ENCODE measurements at places on chromosomes 1 and 21.

DNA sequence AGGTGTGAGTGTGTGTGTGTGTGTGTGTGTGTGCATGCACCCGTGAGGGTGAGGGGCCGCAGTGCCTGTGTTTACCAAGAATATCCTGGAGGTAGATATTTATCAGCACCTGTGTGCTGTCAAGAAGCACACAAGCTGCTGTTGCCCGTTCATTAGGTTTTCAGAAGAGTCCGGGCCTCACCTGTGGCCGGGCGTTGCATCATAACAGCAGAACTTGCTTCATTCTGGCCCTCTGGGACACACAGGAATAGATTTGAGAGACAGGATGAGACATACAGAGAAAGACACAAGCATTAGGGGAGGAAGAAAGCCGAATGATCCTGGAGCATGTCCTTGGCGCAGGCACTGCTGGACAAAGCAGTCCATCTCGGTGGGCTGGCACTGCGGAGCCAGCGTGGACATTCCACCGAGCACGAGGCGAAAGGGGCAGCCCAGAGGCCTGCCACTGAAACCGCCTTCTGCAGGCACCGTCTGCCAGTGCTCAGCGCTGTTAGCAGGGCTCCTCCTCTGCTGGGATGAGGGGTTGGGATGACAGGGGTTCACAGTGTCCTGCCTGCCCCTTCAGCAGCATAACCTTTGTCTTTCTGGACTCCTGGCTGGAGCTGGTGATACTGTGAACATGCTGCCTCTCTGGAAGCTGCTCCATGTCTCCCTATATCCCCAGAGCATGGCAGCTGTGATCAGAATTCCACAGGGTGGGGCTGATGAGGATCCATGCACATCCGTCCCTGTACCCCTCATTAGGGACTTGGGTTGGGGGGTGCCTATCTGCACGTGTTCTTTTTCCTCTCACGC lies 81.1 kb downstream of the PEX14 start:
- DNase-seq: no peak

GRCh38 chr1:1069711-1070676 lies 4.1 kb downstream of the RNF223 start:
- peak; percentile 86 for DNase-seq

DNA sequence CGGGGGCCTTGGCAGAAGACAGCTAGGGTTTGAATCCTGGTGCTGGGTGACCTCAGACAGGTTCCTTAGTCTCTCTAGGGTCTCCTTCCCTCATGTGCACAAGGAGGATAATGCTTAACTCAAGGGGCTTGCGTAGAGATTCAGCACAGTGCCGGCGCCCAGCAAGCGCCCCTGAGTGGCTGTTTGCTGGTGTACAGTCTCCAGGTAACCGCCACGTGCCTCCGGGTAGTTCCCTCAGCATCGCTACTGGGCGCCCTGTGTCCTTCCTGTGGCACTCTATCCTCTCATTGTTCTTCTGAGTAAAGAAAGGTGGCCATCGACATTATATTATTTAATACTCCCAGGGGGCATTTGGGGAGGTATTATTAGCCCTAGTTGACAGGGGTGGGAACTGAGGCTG lies 80.9 kb downstream of the NENF start:
- no peak for DNase-seq

DNA sequence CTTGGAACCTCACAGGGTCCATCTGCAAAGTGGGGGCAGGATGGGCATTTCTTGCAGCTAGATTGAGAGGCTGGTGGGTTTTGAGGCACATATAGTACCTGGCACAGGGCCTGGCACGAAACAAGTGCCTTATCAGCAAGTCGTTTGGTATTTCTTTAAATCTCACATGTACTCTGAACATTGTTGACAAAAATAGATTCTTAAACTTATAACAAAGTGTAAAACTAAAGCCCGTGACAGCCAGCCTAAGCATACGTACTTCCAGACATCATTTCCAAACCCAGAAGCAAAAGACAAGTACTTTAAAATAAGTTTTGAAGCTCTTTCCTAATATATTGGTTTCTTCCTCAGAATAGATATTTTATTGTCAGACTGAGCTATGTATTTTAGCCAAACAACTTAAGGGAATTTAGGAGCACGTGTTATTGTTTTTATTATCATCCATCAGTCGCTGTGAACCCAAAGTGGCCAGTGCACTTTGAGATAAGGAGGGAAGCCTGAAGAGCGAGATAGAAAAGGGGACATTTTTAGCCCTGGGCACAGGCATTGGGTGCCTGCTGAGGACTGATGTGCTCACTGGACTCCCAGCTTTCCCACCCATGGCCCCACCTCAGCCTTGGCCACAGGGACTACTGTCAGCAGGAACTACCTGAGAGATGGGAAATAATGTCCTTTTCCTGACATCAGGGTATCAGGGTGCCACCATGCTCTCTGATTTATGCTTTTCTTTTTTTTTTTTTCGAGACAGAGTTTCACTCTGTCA lies 3.0 kb downstream of the FBLIM1 start:
- DNase-seq: no peak

DNA sequence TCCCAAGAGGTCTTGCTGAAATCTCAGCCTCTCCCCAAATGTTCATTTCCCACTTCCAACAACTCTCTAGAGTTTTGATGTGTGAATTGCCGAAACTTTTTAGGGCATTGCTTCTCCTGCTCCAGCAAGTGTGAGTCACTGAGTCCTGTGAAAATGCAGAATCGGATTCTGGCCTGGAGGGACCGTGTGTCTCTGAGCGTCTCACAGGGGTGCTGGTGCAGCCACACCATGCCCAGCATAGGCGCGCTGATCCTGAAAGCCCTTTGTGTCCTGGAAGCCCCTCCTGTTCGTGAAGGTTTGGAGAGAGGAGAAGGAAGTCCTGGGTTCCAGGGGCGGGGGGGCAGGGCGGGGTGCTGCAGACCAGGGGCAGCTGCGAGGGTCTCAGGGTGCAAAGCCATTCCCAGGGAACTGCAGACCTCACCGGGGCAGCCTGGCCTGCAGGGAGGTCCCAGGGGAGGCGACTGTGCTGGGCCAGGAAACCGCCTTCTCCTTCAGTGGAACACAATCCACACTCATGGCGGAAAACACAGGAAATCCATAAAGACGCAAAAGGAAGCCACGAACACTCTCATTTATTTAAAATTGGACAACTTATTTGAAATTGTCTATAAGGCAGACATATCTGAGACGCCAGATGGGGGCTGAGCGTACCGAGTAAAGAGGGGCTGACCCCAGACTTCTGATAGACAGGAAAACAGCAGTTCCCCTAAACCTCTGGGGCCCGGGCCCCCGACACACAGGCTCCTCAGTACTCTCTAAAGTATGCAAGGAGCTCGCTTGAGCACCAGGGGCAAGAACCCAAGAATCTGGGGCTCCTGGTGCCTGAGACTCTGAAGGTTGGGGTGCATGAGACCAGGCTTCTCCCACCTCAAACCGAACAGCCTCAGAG lies 43.5 kb upstream of the ADARB1 start:
- no peak for DNase-seq

DNA sequence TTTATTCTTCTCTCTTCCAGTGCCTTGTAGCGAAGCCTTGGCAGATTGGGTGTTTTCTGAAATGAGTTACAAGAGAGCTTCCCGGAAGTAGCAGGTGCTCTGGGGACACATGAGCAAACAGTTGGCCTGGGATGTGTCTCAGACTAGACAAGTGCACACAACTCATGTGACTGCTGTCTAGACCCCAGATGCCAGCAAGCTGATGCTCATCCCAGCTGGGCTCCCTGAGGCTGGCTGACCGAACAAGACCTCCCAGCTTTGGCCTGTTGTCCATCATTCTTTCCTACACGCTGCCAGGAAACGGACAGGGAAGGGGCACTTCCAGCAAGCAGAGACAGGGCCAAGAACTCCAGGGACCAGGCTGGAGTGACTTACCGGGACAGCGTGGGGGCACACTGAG lies 18.7 kb upstream of the CSF1 start:
- DNase-seq: no peak

- DNase-seq: no peak
Measured at GRCh38 chr1:209154912-209155311, 428.6 kb upstream of the CAMK1G start.

DNA sequence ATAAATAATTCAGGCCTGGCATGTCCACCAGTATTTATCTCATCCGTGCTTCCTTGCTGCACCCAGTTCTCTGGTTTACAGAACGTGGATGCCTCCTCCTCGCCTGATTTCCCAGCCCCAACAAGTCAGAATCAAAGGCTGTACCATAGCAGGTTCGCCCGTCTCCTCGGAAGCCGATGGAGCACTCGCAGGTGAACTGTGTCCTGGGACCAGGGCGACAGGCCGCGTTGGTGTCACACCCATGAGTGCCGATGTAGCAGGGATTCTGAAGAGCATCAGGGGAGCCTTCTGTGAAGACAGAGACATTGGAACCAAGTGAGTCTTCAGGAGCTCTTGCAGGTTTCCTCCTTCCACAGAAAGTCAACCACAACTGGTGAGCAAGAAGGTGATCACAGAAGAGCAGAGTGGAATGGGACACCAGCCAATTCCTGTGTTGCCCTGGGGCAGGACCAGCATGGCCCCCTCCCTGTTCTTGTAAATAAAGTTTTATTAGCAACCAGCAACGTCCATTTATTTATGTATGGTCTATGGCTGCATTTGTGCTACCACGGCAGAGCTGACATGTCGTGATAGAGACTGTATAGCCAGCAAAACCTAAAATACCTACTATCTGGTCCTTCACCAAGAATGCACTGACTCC lies 40.8 kb downstream of the NID1 start:
- no peak for DNase-seq

All from PC-9 (cell line).